Midbrain (tissue), 1 donor: ENCODE measurements at places on chromosomes 2 and 18.

- DNase-seq = no peak
Observed at GRCh38 chr2:20638646-20639430, 12.1 kb downstream of the HS1BP3 start.

DNA sequence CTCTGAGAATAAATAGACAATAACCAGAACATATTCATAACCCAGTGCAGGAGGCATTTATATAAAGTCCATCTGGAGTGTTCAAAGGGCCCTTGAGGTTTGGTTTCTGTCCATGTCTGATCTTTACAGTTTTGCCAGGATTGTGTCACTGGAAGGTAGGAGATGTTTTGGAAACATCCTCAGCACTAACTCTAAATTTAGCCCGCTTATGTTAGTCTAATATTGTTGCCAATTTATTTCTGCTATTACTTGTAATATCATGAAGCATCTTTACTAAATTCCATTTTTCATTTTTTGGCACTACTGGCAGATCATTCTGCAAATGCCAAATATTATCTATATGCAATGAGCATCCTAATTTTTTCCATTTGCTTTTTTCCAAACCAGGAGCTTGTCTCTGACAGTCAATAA lies 22.4 kb upstream of the REV1 start:
- DNase-seq = no peak

DNA sequence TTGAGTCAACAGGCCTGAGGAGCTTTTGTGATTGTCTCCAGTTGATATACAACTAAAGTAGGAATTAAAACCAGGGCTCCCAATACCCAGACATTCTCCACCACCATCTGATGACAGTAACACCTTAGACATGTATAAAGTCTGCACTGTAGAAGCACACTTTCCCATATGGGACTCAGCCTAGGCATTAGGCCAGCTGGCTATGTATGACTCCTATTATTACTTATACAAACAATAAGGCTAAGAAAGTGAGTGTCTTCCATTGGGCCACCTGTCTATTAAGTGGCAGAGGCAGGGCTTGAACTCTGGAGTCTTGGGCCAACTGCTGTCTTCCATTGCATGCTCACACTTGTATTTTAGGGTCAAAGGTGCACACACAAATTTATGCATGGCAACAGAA lies 32.1 kb upstream of the COLEC12 start:
- no peak for DNase-seq

DNA sequence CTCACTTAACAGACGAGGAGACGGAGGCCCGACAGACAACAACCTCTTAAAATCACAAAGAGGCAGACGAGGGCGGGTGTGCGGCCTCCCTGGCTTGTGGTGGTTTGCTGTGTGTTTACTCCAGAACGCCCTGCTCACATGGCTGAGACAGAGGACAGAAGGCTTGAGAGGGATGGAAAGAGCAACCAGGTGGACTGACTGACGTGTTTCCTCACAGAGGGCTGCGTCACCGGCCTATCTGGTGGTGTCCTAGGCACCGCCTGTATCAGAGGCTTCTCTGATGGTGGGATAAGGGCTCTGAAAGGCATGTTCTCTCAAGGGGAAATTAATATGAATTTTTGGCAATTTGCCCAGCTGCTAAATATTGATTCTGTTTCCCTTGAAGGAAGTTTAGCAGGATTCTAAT lies 47.0 kb upstream of the RALBP1 start:
- no peak for DNase-seq

GRCh38 chr2:17254421-17254820 lies 263.8 kb downstream of the RAD51AP2 start:
- no peak for DNase-seq

DNA sequence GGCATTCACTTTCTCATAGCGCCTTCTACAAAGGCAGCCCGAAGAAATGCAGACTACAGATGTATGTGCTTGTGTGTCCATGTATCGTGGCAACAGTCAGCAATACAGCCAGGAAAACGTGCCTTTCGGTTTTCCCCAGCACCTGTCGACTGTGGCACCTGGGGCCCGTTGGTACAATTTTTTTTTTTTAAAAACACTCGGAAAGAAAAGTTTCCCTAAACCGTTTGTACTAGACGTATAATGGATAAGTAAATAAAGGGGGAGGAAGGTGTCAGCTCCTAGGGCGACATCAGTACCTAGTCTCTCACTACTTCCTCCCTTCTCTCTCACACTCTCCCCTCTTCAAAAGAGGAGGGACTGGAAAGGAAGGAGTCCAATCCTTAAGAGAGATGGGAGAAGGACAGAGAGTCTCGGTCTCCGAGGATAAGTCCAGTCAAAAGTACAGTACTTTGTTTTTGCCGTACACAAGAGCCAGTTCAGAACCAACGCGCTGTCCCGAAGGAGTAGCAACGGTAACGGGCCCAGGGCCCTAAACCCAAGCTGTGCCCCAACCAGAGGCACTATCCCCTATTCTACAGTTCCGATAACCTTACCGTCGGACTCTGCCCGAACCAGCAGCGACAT lies 759 bp downstream of the PPP4R3B start:
- DNase-seq = no peak

- DNase-seq = no peak
Observed at GRCh38 chr2:150686391-150686790, 198.9 kb upstream of the RND3 start.

DNA sequence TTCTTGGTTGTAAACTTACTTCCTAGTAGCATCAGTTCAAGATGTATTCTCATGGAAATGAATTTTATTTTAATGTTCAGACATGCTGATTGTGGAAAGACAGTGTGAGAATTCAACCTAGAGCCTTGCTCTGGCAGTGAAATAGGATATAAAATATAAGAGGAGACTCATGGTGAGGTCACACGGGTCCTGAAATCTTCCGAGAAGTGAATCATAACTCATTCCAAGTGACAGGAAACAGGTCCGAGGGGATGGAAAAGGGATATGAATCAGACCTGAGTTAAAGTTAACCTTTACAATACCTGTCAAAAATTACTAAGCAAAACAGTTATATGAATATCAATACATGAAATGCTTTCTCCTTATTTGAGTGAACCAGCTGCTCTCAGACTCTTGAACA lies 185.2 kb upstream of the LRRTM1 start:
- DNase-seq = no peak

DNA sequence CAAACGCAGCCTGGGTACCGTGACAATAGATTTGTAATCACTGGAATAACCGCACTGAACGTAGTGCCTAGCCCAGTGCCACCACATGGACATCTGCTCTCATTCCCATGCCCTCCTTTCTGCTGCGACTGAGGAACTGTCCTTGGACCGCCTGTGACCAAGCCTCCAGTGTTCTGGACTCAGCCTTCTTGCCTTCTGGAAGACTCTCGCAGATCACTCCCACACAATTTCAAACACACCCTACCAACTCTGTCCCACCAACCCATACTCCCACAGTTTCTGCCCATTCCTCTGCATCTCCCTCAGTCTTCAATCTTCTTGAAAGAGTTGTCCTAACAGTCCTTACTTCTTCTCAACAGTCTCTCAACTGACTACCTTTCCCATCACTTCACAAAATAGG lies 2.1 kb downstream of the RNF149 start:
- DNase-seq = no peak

DNA sequence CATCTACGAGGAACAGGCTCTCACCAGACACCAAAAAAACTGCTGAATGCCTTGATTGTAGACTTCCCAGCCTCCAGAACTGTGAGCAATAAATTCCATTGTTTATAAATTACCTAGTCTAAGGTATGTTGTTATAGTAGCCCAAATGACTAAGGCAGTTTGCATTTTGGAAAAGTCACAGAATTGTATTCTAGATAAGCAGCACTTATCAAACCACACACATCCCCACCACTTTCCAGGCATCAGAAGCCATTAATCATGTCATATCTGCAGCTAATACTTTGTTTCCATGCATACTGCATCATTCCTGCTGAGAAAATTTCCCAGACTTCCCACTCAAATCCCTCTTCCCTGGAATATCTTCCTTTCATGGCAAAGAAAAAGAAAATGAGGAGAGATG lies 187.2 kb downstream of the INO80D start:
- DNase-seq = no peak

DNA sequence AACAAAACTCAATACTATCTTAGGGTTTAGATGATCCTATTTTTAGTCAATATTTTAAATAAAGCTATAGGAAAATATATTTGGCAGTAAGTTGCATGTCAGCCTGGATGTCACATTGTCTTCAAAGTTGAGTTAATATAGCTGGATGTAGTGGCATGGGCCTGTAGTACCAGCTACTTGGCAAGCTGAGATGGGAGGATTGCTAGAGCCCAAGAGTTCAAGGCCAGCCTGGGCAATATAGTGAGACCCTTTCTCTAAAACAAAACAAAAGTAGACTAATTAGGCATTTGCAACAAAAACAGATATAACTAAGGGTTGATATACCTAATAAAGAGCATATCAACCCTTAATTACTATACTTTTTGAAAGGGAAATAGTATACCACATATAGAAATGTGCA lies 254.6 kb upstream of the KCNJ3 start:
- no peak for DNase-seq

DNA sequence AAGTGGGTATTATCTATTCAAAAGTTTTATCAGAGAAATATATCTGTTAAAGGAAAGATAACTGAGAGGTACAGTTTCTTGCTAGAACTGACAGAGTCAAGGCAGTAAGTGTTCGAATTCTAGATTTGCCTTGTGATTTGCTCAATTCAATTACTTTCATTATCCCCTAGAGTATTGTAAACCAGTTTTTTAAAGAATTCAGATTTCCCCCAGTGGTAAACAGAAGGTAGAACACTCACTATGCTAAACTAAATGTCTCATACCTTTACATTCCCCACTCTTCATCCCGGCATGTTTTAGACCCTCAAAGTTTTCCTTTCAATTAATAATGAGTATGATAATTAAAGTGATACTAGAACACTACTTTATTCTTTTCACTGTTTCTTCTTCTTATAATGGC lies 28.6 kb downstream of the TTC21B start:
- DNase-seq = no peak

- no peak for DNase-seq
Observed at GRCh38 chr18:47390410-47391024, 139.1 kb upstream of the SKOR2 start.

GRCh38 chr2:181308766-181309515 lies 148.2 kb upstream of the ITGA4 start:
- DNase-seq = no peak

- peak; percentile 55 for DNase-seq
Observed at GRCh38 chr2:42906557-42907411, 114.4 kb upstream of the HAAO start.

- no peak for DNase-seq
Observed at GRCh38 chr2:147273106-147273505, 571.7 kb upstream of the ACVR2A start.

DNA sequence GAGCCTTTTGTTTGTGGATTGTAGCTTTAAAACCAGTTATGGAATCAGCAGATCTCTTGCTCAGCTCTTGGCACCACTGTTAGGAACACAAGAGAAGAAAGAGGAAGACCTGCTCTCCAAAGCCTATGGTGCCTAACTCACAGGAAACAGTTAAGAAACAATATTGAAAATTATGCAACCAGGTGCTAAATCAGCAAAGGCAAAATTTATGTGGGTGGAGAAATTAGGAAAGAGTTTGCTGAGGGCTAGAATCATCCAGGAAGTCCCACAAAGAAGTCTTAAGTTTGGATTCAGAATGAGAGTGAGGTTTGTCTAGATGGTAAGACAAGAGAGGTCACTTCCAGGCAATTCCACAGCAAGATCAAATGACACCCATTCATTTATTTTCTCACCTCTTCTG lies 49.4 kb downstream of the AOX1 start:
- no peak for DNase-seq

DNA sequence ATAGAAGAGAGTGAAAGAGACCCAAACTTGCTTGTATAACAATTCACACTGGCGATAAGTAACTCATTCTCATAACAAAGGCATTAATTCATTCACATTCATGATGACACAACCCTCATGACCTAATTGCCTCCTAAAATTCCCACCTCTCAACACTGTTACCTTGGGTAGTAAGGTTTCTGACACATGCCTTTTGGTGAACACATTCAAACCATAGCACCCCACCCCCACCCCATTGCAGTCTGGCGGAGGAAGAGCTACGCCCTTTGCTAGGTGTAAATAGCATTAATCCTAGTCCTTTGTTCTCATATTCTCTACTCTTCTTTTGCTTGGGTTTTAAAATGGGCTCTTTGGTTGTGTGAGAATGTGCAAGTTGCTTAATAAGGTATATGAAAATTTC lies 361.5 kb downstream of the DSEL start:
- DNase-seq = no peak

GRCh38 chr2:238458651-238459050 lies 31.9 kb downstream of the ASB1 start:
- DNase-seq = no peak

DNA sequence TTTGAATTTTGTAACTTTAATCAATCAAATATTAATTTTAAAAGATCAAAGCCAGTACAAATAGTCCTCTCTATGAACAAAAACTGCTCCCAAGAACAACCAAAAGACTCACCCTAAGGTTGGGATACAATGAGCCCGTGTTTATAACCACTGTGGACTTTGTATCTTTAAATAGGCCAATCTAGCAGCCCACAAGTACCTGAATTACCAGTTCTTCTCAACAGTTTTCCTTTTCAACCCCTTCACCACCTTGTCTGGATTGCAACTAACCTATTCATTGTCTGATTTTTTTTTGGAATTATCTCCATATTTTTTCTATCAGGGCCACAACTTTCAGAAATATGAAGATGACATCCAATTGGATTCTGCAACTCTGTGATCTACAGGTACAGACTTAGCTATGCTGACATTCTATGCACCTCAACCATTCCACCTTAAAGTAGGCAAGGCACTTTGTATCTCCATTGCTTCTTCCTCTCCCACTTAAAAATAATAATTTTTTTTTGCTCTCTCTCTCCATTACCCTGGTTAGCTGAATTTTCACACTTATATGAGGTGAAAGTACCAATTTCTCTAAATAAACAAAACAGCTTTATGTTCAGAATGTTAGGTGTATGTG lies 81.9 kb upstream of the MAPRE2 start:
- no peak for DNase-seq

- no peak for DNase-seq
Observed at GRCh38 chr18:36162981-36163380, 24.3 kb upstream of the MOCOS start.

- DNase-seq = no peak
Observed at GRCh38 chr2:234967201-234967869, 15.5 kb downstream of the SH3BP4 start.

GRCh38 chr18:31701744-31702143 lies 17.4 kb upstream of the B4GALT6 start:
- no peak for DNase-seq

DNA sequence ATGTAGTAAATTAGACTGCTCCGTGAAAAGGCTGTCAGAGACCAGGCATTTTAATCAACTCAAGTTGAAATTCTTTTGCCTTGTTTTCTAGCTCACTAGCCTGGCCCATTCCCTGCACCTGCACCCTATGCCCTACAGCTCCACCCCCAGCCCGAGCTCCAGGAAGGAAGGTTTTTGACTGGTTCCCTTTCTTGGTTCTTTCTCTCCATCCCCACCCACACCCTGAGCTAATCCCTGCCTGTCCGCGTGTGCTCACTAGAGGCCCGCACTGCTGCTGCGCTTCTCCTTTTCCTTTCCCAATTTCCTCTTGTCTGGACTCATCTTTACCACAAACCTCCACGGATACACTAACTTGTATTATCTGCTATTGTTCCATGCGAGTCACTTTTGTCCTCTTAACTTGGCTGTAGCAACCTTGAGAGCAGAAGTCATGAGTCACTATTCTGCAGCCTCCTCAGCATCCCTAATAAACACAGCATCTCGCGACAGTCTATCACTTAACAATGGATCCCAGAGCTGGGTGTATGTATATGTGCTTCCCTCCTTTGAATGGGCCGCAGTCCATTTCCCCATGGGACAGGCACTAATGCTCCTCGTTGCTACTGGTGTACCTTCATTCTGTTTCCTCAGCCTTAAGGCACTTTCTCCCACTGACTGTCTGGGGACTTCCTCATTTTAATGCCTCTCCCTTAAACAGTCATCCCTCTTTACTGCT lies 36.5 kb downstream of the COLEC12 start:
- DNase-seq = peak; percentile 6
